ENCODE measurements at places on chromosomes 6 and 20.

GRCh38 chr6:134233180-134233955 lies 84.5 kb downstream of the SGK1 start:
- DNase-seq = no peak

GRCh38 chr20:53154540-53154939 lies 182.4 kb downstream of the TSHZ2 start:
- no peak for DNase-seq

- DNase-seq = no peak
Observed at GRCh38 chr6:51719297-51719696, 368.1 kb downstream of the PKHD1 start.

DNA sequence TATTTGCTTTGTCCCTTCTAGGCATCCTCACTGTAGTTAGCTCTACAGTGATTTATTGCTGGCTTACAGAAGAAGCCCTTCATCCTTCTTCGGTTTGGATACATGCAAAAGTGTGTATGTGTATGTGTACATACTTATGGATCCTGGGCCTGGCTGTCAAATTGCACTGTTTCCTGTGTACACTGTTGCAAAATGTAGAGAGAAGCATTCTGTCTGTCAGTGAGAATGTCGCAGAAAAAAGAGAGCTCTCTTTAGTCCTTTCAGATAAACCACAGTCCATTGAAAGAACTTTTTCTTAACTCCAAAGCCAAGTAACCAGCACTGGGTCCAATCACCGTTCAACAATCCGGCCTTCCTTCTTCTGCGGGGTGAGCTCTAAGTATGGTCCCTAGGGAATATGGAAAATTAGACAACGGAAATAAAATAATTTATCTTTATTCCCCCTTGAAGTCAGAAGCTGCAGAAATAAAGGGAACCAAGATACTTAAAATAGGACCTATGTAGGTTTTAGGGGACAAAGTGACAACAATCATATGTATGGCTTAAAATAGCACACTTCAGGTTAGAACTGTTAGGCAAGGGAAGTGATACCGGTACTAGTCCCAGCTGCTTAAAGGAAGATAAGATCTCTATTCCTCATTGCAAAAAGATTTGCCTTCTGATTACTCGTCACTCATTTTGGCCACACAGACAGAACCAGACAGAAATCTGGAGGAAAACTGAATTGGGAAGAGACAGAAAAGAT lies 107.0 kb downstream of the CD83 start:
- no peak for DNase-seq

DNA sequence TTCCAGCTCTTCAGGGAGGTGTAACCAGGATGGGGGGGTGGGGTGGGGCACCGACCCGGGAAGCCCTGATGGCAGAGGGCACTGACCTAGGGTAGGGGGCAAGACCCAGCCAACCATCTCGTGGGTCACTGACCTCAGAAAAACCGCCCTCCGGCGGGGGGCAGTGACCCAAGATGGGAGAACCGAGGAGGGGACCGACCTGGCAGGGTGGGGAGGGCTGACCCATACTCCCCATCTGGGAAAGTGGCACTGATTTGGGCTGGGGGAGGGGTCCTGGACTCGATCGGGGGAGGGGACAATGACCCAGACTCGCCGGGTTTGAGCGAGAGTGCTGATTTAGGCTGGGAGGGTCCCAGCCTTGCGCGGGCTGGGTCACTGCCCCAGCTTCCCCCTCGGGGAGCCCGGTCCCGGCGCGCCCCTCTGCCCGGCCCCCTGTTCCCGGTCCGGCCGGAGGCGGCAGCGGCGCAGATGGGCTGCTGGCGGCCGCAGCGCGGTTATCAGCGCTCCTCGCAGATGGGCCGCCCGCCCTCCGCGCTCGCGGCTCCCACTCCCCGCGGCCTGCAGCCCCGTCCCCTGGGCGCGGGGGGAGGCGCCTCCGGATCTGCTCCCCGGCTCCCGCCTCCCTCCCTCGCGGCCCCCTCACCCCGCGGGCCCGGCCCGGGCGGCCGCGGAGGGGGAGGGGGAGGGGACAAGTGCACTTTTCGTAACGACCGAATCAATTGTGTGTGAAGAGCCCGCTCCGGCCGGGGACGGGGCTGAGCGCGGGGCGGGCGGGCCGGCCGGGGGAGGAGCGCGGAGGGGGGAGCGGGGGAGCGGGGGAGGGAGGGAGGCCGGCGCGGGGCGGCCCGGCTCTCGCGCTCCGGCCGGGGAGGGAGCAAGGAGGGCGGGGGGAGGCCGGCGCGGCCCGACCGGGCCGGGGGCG lies 2.2 kb downstream of the NOL4L start:
- no peak for DNase-seq

GRCh38 chr6:35058865-35059522 lies 82.1 kb downstream of the TCP11 start:
- DNase-seq = no peak

DNA sequence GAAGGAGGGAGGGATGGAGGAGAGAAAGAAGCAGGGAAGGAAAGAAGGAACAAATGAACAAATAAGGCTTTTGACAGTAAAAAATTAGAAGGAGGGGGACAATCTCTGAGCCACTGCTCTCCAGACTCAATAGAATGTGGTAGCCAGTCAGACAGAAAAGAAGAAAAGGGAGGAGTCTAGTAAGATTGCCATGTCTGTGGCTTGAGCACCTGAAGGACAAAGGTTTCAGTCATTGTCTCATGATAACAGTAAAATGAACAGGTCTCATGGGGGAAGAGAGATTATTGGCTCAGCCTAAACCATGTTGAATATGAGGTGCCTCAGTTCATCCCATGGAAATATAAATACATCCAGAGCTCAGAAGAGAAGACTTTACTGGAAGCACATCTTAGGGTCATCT lies 14.0 kb upstream of the LOC128125822 start:
- peak; percentile 74 for DNase-seq

DNA sequence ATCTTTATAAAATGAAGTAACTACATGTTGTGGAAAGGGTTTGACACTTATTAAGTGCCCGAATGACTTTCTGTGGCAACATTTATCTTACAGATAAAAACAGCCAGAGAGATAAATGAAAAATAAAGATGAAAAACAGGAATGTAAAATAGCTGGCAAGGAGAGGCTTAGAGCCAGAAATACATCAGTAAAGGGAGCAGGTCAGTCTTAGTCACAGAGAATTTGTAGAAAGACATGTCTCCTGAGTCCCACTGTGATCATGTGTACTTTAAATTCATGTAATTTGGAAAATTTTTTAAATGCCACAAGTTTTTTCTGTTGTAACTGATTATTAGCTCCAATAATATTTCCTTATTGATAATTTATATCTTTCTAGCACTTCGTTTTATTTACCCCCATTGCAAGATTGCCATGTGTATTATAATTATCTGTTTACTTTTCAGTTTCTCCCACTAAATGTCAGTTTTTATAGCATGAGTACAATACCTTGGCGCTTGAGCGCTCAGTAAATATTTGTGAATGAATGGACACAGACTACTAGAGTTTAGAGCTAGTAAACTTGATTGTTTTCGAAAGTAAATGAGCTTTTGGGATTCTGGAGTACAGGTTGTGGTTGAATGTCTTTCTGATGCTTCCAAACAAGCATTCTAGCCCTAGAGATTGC lies 15.2 kb downstream of the TAB2 start:
- no peak for DNase-seq

DNA sequence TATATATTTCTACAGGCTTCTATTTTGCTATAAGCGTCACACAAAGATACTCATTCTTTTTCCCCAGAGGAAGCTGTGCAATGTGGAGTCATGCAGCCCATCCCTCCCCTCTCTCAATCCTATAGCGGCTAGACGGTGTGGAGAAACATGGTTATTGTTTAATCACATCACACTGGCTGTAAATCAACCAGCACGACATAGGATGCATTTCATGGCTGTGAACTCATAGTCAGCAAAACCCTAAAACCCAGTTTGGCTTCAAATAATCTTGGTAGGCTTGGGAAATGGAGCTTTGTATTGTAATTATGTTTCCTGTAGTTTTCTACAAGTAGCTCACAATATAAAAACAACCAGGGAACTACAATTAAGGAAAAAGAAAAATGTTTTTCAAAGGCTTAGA lies 16.8 kb downstream of the FOXC1 start:
- DNase-seq = no peak

All from large intestine (tissue), 12 donors.